ENCODE measurements at places on chromosomes 2 and 18. TPM values are rescaled to one million over a fixed set of nuclear protein-coding genes. Genes with fewer than 3 reads are reported as not detected.
A peak's percentile ranks its signal among the peaks of the same experiment; 100 is the strongest.

- DNase-seq = no peak
Observed at GRCh38 chr2:158936978-158937377, 31.5 kb upstream of the TANC1 start.

DNA sequence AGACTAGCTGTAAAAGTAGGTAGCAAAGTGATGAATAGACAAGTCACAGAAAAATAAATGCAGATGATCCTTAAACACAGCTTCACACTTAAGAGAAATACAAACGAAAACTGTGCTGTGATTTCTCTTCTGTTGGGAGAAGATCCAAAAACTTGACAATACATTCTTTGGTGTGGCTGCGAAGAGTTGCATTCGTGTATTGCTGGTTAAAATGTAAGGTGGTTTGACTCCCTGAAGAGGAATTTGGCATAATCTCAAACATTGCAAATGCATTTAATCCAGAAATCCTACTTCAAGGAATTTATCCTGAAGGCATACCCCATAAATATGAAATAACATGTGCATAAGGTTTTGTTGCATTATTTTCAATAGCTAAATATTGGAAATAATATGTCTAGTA, 7.1 kb downstream of the CCNYL1 start:
- no peak for DNase-seq

GRCh38 chr2:201696151-201696659, 2.2 kb downstream of the MPP4 start:
- no peak for DNase-seq

- DNase-seq = no peak
Observed at GRCh38 chr2:26504002-26504401, 26.1 kb upstream of the OTOF start.

- DNase-seq = no peak
Observed at GRCh38 chr2:160609346-160609745, 115.7 kb upstream of the RBMS1 start.

- no peak for DNase-seq
Observed at GRCh38 chr18:22213333-22213973, 44.1 kb downstream of the GATA6 start.

Gene CAPN14
- 0.47 TPM for total RNA-seq

DNA sequence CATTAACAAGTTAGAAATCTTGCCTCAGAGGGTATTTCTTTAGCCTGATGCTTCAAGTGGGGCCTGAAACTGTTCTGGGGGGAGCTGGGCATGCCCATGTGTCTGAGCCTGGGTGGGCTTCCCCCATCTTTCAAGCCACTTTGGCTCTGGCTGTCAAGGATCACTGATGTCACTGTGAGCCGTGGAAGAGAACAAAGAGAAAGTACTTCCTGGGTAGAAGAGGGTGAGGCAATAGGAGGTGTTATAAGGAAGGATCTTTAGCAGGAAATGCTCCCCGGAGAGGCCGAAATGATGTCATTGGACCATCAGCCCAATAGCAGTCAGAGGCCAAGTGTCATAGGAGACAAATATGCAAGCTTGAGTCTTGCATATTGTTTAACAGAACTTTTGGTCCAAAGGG, 228.4 kb upstream of the MEX3C start:
- DNase-seq = no peak

GRCh38 chr2:37323781-37324535, 675 bp downstream of the PRKD3 start:
- DNase-seq = peak; percentile 59

DNA sequence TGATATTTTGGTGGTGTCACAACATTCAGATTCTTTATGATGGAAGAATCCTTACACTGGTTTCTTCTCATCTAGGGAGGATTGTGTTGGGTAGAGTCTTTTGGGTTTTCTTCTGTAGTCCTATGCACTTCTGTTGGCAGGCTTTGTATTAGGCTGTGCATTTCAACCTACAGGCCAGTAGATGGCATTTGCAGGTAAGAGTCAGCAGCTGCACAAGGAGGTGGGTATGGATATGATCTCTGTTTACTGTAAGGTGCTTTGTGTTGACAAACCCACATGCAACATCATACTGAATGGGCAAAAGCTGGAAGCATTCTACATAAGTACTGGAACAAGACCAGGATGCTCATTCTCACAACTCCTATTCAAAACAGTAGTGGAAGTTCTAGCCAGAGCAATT, 656.8 kb downstream of the METTL4 start:
- DNase-seq = no peak

- no peak for DNase-seq
Observed at GRCh38 chr2:80288576-80288975, 16.0 kb downstream of the LRRTM1 start.

GRCh38 chr2:31335921-31336585, 78.5 kb downstream of the XDH start:
- no peak for DNase-seq

DNA sequence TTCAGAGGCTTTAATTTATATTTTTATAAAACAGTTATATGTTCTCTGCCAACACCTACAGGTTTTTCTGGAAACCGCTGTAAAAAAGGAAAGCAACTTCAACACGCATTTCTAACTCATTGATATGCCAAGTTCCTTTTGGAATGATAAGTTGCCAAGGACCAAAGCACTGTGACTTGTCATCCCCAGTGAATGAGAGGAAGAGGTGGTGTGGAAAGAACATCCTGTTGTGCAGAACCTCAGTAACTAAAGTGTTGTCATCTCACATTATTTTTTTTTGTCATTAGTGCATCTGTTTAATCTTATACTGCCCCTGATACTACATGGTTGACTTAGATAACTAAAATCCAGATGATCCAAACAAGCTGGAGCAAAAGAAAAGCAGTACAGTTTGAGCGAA, 96.0 kb upstream of the NEUROD1 start:
- no peak for DNase-seq

DNA sequence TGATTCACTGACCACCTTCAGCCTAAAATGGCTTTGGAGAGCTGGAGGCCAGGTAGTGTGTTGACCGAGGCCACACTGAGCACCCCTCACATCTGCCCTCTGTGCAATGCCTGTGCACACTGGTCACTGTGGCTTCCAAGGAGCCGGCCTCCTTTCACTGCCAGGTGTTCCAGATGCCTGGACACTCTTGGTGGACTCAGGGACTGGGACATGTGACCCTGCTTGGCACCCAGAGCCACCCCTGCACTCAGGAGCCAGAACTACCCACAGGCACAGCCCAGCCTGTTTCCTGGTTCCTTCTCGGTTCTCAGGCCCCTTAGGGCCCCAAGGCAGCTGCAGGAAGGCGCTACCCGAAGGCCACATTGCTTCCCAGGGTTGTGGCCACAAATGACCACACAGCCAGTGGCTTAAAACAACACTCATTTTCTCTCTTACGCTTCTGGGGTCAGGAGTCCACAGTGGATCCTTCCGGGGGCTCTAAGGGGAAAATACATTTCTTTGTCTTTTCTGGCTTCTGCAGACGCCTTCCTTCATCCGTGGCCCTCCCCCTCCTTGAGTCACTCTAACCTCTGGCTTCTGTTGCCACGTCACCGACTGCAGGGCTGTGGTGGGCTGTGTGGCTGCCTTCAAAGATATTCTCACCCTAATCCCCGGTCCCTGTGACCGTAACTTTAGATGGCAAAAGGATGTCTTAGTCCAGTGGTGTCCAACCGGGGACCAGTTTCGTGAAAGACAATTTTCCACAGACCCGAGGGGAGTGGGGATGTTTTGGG, 78.6 kb downstream of the ASB1 start:
- no peak for DNase-seq

Gene ALMS1
- total RNA-seq = 14.8 TPM

Gene DRC1
- total RNA-seq = not detected

Gene FIGN
- total RNA-seq = 0.79 TPM

Gene LYPD6
- 3.5 TPM for total RNA-seq

Gene PKP4
- total RNA-seq = 36.9 TPM

GRCh38 chr2:219243291-219243761, 1.9 kb downstream of the GLB1L start:
- DNase-seq = peak; percentile 64

Gene BOLL
- total RNA-seq = not detected

DNA sequence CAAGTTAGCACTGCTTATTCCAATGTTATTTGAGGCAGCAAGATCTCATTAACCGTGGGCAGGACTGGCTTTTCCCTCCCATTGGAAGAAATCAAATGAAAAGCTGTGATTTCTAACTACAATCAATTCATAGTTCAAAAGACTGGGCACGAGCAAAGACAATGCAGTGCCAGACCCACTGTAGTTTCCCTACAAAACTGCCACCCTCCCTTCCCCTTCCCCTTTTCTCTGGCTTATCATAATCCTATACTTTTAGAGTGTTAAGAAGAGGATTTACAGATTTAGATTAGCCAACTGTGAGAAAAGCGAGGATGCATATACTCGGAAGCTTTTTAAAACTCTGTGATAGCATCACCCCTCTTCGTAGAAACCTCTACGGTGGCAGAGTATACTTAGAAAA, 260.4 kb downstream of the STK39 start:
- DNase-seq = no peak

DNA sequence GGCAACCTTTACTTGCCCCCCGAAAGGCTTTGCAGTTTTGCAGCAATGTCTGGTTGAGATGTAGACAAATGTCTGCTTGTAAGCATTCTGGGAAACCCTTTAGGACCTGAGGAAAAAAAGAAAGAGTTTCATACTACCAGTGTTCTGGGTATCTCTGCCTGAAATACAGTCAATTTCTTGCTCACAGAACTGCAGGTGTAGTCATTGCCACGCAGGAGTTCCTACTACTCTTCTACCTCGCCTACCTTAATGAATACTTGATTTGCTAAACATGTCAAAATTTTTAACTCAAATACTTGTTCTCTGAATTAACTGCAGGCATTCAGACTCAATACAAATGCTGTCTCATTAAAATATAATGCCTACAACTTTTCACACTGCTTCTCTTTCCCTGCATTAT, 56.4 kb downstream of the GCA start:
- DNase-seq = no peak
